ENCODE measurements at places on chromosomes 7 and 10. TPM values are rescaled to one million over a fixed set of nuclear protein-coding genes. Genes with fewer than 3 reads are reported as not detected.
A peak's percentile ranks its signal among the peaks of the same experiment; 100 is the strongest.

MNX1 gene
- total RNA-seq = not detected

TMEM139 gene
- 0.20 TPM for total RNA-seq

EXOC6 gene
- total RNA-seq = 6.6 TPM

TFR2 gene
- total RNA-seq = 2.3 TPM

UPK3B gene
- total RNA-seq = 2.6 TPM

DNA sequence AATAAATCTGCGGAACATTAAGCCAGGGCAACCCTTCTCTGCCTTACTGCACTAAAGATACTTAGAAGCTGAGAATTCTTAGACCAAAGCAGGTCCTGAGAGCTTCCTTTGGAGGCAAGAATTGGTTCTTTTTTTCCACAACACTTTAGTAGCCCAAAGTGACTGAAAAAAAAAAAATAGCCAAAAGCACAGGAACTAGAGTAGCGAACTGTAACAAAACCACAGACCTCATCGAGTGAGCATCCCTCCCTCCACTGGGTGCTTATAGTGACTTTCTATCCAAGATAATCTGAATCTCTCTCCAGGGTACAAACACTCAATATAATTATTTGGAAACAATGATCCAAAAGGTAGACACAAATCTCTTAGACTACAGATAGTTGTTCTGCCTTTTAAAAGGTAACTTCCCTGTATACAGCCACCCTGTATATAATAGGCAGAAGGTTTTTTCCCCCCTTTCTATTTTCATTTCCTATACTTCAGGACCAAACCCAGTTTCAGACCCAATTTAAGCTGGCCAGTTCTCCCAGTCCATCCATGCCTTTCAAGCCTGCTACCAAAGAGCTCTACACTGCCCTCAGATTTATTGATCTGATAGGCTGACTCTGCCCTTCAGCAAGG lies 31.6 kb upstream of the KCNIP2 start:
- no peak for DNase-seq
- no peak overlapping the region for H3K27ac ChIP-seq
- H3K27me3 ChIP-seq = no peaks in the 10 kb centered on the region
- H3K4me1 ChIP-seq = no peaks in the 10 kb centered on the region
- H3K4me3 ChIP-seq = no peak overlapping the region

- DNase-seq = no peak
- no peak overlapping the region for H3K27ac ChIP-seq
- H3K4me1 ChIP-seq = no peaks in the 10 kb centered on the region
- H3K4me3 ChIP-seq = no peak overlapping the region
- H3K27me3 ChIP-seq = no peaks in the 10 kb centered on the region
Observed at GRCh38 chr7:32036557-32036956, 33.6 kb downstream of the PDE1C start.

- no peak overlapping the region for H3K4me3 ChIP-seq
- peak; percentile 66 for DNase-seq
- H3K4me1 ChIP-seq = peaks cover 50% of the 10 kb centered on the region
Observed at GRCh38 chr10:132443605-132443982, 46.6 kb downstream of the PWWP2B start.

GRCh38 chr7:139634087-139634486 lies 110.6 kb downstream of the CLEC2L start:
- DNase-seq = no peak
- no peaks in the 10 kb centered on the region for H3K27me3 ChIP-seq
- peaks cover 7% of the 10 kb centered on the region for H3K36me3 ChIP-seq

DNA sequence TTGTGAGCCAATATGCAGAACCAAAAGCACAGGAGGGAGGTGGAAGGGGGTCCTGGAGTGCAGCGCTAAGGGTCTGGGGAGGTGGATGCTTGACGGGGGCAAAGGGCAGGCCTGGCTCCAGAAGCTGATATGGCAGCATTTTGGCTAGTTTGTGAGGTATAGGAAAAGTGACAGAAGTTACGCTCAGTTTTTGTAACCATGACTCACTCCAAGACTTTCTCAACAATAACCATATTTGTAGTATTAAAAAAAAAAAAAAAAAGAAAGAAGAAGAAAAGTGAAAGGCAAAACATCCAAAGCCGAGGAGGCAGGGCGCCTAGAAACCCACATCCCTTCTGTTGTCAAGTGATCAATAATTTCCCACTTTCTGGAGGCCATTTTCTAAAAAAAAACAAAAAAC lies 92.3 kb downstream of the RNF216 start:
- peak overlapping the region; percentile 69 for H3K27ac ChIP-seq
- H3K4me1 ChIP-seq = peaks cover 85% of the 10 kb centered on the region
- peak overlapping the region; percentile 21 for H3K4me3 ChIP-seq
- no peaks in the 10 kb centered on the region for H3K27me3 ChIP-seq

GRCh38 chr7:145471883-145472282 lies 636.0 kb upstream of the TPK1 start:
- no peak overlapping the region for H3K4me3 ChIP-seq
- no peaks in the 10 kb centered on the region for H3K36me3 ChIP-seq
- no peaks in the 10 kb centered on the region for H3K4me1 ChIP-seq

DNA sequence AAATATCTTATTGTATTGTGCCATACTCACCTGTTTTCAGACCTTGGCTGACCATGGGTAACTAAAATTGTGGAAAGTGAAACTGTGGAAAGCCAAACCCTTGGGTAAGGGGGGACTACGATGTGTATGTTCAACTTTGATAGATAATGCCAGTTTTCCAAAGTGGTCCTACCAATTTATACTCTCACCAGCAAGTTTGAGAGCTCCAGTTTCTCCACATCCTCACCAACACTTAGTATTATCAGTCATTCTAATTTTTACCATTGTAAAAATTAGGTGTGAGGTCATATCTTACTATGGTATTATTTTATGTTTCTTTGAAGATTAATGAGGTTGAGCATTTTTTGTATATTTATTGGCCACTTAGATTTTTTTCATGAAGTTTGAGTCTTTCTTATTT lies 346.9 kb upstream of the PODXL start:
- H3K4me1 ChIP-seq = no peaks in the 10 kb centered on the region
- H3K4me3 ChIP-seq = no peak overlapping the region
- H3K27ac ChIP-seq = no peak overlapping the region

- H3K4me1 ChIP-seq = no peaks in the 10 kb centered on the region
- DNase-seq = no peak
- no peak overlapping the region for H3K4me3 ChIP-seq
- no peaks in the 10 kb centered on the region for H3K36me3 ChIP-seq
- H3K27ac ChIP-seq = no peak overlapping the region
- peaks cover 5% of the 10 kb centered on the region for H3K27me3 ChIP-seq
Observed at GRCh38 chr10:114380797-114381196, 23.5 kb downstream of the AFAP1L2 start.

GRCh38 chr10:50576245-50576815 lies 47.4 kb downstream of the SGMS1 start:
- H3K36me3 ChIP-seq = no peaks in the 10 kb centered on the region
- no peak for DNase-seq
- no peak overlapping the region for H3K4me3 ChIP-seq

DNA sequence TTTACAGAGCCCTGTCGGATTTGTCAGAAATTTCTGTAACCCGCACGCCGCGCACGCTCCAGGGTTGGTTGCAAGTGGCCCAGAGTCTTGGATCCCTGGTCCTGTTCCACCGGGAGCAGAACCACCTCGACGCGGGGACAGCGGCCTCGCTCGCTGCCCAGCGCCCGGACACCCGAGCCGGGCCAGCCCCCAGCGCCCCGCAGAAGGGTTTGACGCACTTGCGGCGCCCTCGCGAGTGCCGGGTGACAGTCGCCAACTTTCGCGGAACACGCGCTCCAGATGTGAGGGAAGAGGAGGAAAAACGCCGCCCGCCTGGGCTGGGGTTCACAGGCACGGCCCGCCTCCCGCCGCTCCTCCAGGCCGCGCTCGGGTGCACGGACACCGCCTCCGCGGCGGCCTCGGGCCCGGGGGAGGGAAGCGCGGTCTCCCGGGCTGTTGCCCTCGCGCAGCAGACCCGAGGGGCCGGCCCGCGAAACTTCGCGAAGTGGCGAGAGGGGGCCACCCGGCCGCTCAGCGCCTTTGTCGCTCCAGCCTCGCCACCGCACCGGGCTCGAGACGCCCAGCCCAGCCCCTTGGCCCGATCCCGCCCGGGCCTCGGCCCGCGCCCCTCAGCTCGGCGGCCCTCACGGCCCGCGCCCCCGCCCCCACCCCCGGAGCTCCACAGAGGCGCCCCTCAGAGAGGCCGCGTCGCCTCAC lies 514 bp downstream of the RNF216 start:
- peaks cover 40% of the 10 kb centered on the region for H3K4me1 ChIP-seq
- H3K36me3 ChIP-seq = peaks cover 7% of the 10 kb centered on the region
- H3K4me3 ChIP-seq = peak overlapping the region; percentile 52
- DNase-seq = peak; percentile 13
- H3K27ac ChIP-seq = peak overlapping the region; percentile 73

GRCh38 chr7:155375337-155376277 lies 77.9 kb downstream of the INSIG1 start:
- DNase-seq = no peak
- H3K27ac ChIP-seq = no peak overlapping the region

- H3K36me3 ChIP-seq = no peaks in the 10 kb centered on the region
- no peak overlapping the region for H3K27ac ChIP-seq
- no peak overlapping the region for H3K4me3 ChIP-seq
- H3K4me1 ChIP-seq = no peaks in the 10 kb centered on the region
Observed at GRCh38 chr10:56085406-56086122, 275.5 kb downstream of the ZWINT start.

DNA sequence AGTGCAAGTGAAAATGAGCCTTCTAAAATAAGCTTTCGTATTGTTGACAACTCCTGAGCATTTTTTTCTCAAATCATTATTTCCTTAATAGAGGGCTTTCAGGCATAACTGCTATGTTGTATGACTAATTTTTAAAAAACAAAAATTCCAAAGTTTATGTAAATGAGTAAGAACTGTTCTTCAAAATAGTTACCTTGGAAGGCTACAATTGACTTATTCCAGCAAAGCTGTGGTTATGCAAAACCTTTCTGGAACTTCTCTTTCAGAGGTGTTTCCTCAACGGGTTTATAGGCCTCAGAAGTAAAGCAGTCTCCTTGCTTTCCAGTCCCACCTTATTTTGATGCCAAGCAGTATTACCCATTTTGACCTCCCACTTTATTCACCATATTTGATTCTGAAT lies 2.5 kb downstream of the SLC25A28 start:
- peaks cover 12% of the 10 kb centered on the region for H3K36me3 ChIP-seq
- H3K27ac ChIP-seq = no peak overlapping the region
- H3K4me1 ChIP-seq = peaks cover 22% of the 10 kb centered on the region
- H3K4me3 ChIP-seq = no peak overlapping the region
- H3K27me3 ChIP-seq = no peaks in the 10 kb centered on the region

DNA sequence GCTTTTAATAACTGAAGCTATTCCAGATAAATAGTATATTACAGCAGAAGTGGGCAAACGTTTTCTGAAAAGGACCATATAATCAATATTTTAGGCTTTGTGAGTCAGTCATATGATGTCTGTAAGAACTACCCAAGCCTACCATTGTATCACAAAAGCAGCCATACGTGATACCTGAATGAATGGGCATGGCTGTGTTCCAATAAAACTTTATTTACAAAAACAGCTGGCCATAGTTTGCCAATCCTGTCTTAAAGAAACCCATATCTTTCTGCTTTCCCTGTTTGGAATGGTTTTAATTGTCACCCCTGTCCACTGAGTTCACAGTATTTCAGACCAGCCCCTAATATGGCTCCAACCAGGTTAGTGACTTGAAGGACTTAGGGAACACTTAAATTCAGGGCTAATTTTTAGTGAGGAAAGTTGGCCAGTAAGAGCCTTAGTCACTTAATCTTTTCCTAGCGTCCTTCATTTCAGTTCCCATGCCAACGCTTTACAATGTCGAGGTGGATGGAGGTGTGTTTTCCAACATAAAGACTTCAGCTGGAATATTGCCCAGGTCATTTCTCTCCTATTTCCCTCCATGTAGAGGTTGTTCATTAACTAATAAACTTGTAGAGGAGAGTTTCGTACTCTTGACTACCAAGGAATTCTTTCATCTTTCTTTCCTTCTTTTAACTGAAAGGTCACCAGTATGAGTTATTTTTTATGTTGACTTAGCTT lies 184.5 kb downstream of the TRIL start:
- no peaks in the 10 kb centered on the region for H3K27me3 ChIP-seq
- H3K4me3 ChIP-seq = no peak overlapping the region
- DNase-seq = no peak
- H3K36me3 ChIP-seq = no peaks in the 10 kb centered on the region
- no peaks in the 10 kb centered on the region for H3K4me1 ChIP-seq

- DNase-seq = no peak
- no peak overlapping the region for H3K4me3 ChIP-seq
- no peaks in the 10 kb centered on the region for H3K27me3 ChIP-seq
- no peak overlapping the region for H3K27ac ChIP-seq
Observed at GRCh38 chr7:66696774-66697191, 43.8 kb upstream of the RABGEF1 start.

DNA sequence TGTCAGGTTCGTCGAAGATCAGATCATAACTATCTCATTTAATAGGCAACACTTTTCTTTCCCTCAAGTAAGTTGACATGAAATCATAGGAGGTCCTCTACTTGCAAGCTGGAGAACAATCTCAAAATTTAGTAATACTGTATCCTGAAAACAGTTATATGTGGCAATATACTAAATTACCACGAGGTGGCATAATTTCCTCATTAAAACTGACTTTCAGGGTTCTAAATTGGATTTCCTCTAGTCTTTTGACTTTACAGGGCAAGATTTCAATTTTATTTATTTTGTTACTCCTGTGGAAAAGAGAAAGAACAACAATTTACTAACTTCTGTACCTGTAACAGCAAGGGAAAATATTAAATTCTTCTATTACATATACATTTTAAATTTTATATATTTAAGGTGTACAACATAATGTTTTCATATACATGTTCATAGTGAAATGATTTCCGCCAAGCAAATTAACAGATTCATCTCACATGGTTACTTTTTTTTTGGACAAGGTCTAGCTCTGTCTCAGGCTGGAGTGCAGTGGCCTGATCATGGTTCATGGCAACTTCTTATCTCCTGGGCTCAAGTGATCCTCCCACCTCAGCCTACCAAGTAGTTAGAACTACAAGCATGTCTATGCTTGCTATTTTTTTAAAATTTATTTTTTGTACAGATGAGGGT lies 53.4 kb upstream of the CYP2C18 start:
- no peak for DNase-seq
- H3K27me3 ChIP-seq = no peaks in the 10 kb centered on the region
- no peak overlapping the region for H3K4me3 ChIP-seq

GRCh38 chr10:29174389-29174788 lies 114.5 kb upstream of the LYZL1 start:
- no peak for DNase-seq
- H3K36me3 ChIP-seq = no peaks in the 10 kb centered on the region
- H3K27me3 ChIP-seq = no peaks in the 10 kb centered on the region
- H3K27ac ChIP-seq = no peak overlapping the region
- H3K4me1 ChIP-seq = no peaks in the 10 kb centered on the region

DNA sequence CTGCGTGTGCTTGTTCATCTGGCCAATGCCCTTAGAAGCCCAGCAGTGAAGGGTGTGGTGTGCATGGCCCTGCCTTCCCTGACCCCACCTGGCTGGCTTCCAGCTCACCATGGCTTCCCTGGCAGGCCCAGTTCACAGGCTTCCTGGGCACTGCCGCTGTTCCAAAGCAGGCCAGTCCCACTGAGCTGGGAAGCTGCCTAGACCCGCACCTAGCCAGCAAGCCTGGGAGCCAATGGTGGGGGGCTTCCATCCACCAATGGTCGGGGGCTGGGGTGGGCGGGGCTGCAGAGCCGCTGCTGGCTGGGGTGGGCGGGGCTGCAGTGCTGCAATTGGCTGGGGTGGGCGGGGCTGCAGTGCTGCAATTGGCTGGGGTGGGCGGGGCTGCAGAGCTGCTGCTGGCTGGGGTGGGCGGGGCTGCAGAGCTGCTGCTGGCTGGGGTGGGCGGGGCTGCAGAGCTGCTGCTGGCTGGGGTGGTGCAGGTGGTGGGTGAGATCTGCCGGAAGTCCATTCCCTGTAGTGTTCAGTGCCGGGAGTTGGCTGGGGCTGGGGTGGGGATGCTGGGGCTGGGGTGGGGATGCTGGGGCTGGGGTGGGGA lies 12.4 kb downstream of the CALY start:
- DNase-seq = peak; percentile 50
- H3K4me1 ChIP-seq = peaks cover 22% of the 10 kb centered on the region
